GM12878 (cell line): ENCODE measurements at places on chromosomes 7 and 10.

DNA sequence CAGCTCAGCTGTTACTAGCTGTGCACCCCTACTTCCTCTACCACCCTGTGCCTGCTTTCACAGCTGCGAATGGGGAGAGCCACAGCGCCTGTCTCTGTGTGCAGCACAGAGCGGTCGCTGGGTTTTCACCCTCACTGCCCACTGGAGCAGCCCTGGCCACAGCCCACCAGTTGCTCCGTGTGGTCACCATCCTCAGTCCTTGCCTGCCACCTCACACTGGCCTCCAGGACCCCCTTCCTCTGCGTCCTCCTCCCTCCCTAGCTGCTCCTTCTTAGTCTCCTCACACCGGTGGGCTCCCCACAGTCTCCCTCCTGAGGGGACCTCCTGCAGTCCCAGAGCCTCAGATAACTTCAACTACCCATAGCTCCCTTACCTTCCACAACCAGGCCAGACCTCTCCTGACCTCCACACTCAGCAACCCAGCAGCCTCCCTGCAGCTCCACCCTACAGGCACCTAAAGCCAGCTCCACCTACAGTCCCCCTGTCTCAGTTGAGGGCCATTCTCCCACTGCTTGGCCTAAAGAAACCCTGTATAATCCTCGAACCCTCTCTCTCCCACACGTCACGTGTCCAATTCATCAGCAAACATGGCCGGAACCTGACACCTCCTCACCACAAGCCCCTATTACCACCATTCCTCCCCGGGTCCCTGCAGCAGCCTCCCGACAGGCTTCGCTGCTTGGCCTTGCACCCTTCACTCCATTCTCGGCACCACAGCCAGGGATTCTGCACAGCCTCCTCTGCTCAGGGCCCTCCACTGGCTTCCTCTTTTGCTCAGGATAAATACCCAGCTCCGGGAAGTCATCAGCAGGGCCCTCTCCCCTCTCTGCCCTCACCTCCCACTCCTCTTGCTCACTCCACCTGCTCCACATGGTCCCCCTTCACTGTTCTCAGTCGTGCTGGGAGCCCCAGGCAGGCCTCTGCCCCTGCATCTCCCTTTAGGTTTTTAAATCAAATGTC lies 28.1 kb downstream of the PLAC9 start:
- no peak for DNase-seq

- DNase-seq = no peak
Measured at GRCh38 chr7:39073432-39073831, 95.7 kb downstream of the POU6F2 start.

GRCh38 chr10:89613582-89613981 lies 31.5 kb downstream of the PANK1 start:
- no peak for DNase-seq

- DNase-seq = no peak
Measured at GRCh38 chr7:136143271-136143670, 166.1 kb upstream of the MTPN start.

DNA sequence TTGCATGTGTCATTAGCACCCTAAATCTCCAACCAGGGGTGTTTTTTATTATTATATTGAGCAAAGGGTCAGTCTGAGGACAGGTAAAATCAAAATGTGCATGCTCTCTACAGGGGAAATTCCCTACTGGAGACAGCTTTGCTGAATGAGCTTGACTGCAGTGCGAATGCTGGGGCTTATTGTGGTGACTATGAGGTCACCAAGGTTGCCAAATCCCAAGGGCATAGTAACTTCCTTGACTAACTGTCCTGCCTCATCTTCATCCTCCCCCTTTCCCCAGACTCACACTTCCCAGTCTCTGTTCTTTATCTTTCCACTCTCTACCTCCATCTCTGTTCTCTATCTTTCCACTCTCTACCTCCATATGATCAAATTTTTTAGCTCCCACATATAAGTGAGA lies 22.9 kb upstream of the AOC1 start:
- no peak for DNase-seq

DNA sequence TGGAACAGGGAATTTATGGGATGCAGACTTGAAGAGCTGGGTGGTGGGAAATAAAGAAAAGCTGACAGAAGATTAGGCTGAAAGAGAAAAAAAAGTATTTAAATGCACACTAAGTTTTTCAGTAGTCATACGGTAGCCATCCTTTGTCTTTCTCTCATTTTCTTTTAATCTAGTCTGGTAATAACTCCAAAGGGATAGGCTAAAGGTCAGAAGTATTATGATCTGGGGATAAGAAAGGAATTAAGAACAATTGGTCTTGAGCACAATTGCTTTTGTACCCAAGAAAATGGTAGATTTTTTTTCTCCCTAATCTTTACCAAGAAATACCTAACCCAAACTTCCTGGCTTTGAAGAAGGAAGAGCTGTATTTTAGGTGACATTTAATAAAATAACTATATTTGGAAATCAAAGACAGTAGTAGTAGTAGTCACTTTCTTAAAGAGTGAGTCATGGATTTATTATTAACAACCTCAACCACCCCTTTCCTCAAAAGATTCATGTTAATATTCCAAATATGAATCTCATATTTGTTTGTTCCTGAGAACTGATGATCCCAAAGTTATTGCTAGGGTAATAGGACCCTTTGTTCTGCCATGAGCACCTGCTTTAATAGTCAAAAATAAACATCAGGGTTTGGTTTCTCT lies 120.2 kb upstream of the ODAD2 start:
- DNase-seq = no peak

DNA sequence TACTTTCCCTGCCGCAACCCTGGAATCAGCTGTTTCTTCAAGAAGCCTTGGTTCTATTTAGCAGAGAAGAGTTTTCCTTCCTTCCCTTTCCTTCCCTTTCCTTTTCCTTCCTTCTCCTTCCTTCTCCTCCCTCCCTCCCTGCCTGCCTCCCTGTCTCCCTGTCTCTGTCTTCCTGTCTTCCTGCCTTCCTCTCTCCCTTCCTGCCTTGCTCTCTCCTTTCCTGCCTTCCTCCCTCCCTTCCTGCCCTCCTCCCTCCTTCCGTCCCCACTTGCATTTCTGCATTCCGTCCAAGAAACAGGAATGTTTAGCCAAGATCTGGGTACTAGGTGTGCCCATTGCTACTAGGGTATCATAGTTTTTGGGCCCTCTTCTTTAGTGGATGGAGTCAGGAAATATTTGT lies 21.9 kb downstream of the SND1 start:
- no peak for DNase-seq

DNA sequence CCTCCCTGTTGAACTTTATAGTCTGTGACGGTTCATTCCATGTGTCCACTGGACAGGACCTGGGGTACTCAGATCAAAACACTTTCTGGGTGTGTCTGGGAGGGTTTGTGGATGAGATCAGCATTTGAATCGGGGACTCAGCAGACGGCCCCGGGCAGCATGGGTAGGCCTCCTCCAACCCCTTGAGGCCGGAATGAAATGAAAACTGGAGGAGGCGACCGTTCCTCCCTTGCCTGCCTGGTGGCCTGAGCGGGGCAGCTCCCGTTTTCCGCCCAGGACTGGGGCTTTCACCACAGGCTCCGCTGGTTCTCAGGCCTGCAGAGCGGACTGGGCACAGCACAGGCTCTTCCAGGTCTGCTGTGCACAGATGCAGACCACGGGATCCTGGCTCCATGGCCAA lies 247.7 kb downstream of the MAD1L1 start:
- no peak for DNase-seq

DNA sequence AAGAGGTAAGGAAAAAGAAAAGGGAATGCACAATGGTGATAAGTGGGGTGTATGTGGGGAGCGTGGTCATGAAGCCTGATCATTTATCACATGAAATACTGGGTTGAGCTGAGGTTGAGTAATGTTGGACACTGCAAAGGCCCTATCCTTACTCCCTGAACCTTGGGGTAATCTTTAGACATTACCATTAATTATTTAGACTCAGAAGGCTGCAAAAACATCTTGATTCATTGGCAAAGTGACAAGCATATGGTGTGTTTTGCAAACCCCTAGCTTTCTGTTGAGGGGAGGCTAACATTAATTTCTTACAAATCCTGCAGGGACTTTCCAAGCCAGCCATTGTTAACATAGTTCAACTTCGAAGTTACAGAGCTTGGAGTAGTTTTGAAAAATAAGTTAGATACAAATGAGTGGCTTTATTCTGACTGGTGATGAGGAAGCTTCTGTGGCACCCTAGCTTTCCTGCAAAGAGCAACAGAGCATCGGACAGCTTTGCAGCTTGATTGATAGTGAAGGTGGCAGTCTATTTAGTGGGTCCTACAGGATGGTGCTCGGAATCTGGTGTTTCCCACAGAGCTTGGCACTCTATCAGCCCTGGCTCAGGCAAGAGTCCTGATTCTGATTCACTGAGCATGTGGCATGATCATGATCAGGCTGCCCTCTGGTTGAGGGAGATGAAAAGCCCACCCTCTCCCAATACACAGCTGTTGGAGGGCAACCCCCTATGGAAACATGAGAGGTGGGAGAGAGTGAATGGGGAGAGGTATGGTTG lies 153.7 kb upstream of the NPVF start:
- DNase-seq = no peak

- DNase-seq = no peak
Measured at GRCh38 chr7:157397731-157398691, 61.2 kb downstream of the DNAJB6 start.

DNA sequence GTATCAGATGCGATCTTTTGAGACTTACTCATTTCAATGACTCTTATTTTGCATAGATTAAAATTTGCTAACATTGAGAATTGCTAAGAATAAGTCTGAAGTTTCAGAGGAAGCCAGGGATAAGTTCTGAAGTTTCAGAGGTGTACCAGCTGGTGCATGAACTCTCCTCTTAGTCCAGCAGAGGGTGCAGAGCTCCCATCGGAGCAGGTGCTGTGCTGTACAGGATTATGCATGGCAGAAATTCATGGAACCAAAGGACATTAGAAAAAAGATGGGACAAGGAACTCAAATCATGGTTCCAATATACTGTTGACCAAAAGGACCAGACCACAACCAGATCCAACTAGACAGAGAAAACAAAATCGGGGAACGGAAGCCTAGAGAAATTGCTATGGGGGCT lies 41.9 kb downstream of the MGAM2 start:
- DNase-seq = no peak

DNA sequence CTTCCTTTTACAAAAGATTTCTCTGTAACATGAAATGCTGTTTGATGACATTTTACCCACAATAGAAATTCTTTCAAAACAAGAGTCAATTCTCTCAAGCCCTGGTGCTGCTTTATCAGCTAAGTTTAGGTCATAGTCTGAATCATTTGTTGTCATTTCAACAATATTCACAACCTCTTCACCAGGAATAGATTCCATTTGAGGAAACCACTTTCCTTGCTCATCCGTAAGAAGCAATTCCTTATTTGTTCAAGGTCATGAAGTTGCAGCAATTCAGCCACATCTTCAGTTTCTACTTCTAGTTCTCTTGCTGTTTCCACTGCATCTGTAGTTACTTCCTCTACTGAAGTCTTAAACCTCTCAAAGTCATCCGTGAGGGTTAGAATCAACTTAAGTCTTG lies 315.3 kb downstream of the TYW1 start:
- no peak for DNase-seq

GRCh38 chr10:1199345-1199673 lies 143.1 kb downstream of the WDR37 start:
- no peak for DNase-seq

GRCh38 chr7:5363729-5364128 lies 59.9 kb downstream of the TNRC18 start:
- DNase-seq = no peak

DNA sequence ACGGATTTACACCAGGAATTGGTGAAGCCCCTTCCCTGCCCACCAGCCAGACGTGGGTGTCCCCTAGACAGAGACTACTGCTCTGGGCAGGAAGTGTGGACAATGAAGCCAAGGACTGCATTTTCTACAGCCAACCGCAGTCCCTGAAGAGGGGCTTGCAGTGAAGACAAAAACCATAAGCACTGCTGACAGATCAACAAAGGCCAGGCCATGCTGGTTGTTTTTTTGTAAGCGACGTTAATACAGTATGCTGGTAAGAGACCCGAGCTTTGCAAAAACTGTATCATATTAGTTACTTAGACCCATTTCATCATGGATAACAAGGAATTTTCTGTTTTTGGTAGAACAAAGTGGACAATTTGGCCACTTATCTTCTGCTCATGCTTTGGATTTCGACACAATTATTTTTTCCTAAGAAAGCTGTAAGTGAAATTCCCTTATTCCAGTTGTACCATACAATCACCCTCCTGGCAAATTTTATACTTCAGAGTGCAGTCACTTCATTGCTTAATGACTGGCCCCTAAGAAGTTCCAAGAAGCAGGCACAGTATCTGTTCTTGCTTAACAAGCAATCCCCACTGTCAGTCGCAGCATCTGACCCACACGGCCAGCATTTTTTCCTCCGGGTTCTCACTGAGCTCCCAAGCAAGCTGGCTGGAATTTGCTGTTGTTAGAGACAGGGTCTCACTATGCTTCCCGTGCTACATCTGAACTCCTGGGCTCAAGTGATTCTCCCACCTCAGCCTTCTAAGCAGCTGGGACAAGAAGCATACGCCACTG lies 163.5 kb downstream of the PARD3 start:
- no peak for DNase-seq

DNA sequence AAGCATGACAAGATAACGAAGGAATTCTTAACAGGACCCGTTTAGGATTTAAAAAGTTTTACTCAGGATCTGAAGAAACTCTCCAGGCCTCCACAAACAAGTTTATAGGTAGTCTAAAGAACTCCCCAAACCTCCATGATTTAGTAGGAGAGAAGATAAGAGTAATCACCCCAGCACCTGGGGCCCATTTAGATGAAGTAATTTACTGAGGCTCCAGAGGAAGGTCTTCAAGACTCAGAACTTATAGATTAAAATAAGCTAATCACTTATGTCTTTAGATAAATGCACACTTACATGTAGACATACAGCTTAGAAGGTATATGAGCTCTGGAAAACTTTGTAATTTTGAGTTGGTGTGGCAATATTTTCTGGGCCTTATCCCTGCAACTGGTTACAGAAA lies 123.8 kb downstream of the HBP1 start:
- no peak for DNase-seq

DNA sequence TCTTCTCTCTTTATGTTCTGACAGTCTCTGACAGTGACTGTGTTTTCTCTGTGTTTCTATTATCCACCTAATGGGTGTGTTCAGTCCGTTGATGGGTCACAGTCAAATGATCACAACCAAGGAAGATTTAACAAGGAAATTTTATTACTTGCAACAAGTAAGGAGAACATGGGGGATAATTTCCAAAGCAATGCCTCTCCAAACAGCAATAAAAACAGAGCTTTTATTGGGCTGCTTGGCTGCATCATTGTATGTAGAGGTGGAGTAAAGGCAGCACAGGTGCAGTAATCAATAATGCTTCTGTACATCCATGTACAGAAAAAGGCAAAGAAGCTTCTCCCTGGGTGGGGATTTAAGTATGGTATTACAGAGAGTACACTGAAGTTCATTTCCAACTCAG lies 1525.6 kb downstream of the REEP3 start:
- no peak for DNase-seq

- DNase-seq = no peak
Measured at GRCh38 chr10:26199841-26200240, 16.7 kb upstream of the GAD2 start.

DNA sequence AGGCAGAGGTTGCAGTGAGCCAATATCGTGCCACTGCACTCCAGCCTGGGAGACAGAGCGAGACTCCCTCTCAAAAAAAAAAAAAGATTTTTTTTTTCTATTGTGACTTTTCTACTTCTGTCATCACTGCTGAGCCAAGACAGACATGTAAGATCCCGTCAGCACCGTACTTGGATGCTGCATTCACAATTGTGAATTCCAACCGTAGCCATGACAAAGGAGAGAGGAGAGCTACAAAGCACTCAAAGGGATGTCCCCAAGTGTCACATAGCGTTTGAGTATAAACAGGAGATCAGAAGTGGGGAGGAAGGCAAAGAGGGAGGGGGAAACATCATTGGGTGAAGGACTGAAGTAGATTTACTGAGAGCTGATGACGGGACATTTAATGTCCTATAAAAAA lies 144.2 kb downstream of the PRPF18 start:
- no peak for DNase-seq
